Stimulated activated CD4-positive, alpha-beta T cell treated with anti-CD3 and anti-CD28 coated beads, Interleukin-2, amount 100 ng/mL, for 24 hours (primary cell): ENCODE measurements at places on chromosomes 11 and 22.

DNA sequence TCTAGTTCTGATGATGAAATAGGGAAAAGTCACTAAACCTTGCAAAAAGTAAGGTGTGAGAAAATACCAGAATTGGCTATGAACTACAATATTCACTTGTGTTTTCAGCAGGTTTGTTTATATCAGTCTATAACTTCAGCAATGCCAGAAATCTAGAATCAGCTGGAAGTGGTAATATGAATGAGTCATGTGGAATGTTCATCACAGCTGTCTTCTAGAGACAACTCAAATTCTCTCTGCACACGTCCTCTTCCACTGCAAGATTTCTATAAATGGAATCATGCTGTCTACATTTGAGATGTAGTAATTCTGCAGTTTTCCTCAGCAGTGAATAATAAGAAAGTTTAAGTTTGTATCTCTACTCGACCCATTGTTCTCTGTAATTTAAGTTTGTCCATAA, 89.9 kb downstream of the OR4A15 start:
- DNase-seq = no peak

GRCh38 chr11:93528757-93529645, 14.2 kb downstream of the SMCO4 start:
- no peak for DNase-seq

DNA sequence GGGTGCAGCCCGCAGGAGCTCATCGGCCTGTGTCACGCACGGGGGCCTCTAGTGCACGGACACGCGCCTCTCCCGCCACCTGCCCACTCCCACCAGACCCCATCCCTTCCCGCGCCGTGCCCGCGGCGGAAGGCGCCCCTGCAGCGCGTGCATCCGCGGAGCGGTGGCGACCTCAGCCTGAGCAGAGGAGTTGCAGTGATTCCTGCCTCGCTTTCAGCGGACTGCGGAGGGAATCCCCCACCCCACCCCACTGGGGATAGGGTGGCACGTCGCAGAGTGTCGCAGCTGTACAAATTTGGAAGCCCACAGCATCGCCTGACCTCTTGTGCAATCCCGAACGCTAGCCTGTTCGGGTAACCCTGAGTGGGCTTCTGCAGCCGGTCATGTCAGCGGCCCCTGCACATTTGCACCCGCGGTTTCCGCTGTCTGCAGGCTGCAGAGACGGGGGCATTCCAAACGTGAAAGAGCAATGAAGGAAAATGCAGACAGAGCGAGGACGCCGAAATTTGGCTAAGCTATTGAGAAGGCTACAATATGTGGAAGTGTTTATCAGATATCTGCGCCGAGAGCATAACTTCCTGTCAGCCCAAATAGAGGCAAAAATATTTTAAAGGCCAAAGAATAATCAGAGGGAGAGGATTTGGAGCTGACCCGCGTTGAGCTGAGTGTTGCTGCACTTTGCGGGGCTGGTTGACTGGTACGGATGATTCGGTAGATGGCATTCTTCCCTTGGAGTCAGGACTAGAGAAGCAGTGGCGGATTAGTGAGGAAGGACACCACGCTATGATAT, 617 bp upstream of the ARHGAP20 start:
- DNase-seq = no peak

GRCh38 chr11:96196181-96196662, 146.8 kb downstream of the MAML2 start:
- DNase-seq = no peak

DNA sequence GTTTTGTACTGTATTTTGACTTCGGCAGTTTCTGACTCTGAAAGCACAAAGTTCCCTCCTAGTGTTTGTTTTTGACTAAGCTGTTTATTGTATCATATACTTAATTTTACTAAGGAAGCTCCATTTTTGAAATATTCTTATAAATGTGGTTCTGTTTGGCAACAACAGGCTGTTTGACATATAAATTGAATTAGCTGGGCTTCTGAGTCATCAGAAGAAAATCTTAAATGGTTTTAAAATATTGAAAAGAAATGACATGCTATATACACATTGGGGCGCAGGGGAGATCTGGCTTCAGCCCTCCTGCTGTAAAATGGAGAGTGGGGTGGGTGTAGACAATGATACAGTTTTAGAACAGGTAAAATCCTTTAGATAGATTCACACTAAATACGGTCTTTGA, 38.6 kb downstream of the SHISA8 start:
- no peak for DNase-seq

GRCh38 chr11:10646681-10647355, 46.7 kb downstream of the IRAG1 start:
- DNase-seq = no peak

DNA sequence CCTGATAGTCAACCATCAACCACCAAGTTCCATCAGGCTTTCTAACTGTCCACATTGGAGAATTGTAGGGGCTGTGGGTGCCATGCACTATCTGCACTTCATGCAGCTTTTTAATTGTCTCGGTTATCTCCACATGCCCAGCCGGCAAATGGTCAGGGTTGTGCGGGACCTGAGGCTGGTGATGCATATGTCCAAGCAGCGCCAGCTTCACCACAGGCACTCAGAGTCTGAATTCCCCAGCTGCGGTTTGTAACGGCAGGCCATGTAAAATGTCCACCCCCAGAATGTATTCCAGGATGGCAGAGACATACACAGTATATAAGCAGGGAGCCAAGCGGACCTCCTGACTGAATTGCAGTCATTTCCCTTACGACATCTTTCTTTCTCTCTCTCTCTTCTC, 435.6 kb downstream of the DYNC2H1 start:
- no peak for DNase-seq

DNA sequence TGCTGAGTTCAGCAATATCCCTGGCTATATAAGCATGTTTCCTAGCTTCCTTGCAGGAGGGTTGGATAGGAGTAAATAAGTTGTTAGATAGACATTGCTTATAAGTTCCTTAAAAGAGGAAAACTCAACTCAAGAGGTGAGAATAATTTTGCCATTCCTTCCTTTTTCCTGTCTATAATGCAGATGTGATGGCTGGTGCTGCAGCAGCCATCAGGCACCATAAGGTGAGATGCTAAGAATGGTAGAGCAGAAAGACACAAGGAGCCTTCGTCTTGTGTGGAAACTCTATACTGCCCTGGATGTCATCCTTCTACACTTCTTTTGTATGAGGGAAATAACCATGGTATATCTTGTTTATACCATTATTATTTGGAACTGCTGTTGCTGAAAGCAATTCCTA, 74.5 kb upstream of the GRK3 start:
- DNase-seq = no peak

- no peak for DNase-seq
Observed at GRCh38 chr22:45742866-45743450, 71.3 kb downstream of the ATXN10 start.

DNA sequence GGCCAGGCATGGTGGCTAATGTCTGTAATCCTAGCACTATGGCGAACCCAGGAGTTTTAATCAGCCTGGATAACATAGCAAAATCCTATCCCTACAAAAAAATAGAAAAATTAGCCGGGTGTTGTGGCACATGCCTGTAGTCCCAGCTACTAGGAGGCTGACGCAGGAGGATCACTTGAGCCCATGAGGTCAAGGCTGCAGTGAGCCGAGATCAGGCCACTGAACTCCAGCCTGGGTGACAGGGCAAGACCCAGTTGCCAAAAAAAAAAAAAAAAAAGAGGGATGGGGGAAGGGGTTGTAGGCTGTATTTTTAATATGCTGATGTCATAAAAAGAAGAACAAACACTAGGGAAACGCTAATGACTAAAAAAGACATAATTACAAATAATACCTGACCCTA, 12.1 kb downstream of the DDX6 start:
- DNase-seq = no peak

- DNase-seq = no peak
Observed at GRCh38 chr11:16356057-16356760, at the start of gene SOX6. SOX6 (minus strand) TSS chr11:16356546; CDS start chr11:16341248, 15,298 bp downstream.

DNA sequence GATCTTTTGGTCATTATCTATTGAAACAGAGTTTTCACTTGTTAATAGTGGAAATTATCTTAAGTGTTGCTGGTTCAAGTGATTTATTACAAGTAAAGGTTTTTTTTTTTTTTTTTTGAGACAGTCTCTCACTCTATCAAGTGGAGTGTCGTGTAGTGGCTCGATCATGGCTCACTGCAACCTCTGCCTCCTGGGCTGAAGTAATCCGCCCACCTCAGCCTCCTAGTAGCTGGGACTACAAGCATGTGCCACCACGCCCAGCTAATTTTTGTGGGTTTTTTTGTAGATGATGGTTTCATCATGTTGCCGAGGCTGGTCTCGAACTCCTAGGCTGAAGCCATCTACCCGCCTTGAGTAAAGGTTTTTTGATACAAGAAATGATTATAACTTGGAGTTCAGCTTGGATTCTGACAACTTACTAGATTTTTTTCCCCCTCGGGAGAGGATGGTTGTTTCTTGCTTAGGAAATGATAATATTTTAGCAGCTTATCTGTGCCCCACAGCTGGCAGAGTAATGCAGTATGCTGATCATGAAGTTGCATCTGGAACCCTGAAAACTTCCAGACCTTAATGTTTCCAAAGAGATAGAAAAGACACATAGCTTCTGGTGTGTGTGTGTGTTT, 68.9 kb downstream of the MTMR3 start:
- no peak for DNase-seq

DNA sequence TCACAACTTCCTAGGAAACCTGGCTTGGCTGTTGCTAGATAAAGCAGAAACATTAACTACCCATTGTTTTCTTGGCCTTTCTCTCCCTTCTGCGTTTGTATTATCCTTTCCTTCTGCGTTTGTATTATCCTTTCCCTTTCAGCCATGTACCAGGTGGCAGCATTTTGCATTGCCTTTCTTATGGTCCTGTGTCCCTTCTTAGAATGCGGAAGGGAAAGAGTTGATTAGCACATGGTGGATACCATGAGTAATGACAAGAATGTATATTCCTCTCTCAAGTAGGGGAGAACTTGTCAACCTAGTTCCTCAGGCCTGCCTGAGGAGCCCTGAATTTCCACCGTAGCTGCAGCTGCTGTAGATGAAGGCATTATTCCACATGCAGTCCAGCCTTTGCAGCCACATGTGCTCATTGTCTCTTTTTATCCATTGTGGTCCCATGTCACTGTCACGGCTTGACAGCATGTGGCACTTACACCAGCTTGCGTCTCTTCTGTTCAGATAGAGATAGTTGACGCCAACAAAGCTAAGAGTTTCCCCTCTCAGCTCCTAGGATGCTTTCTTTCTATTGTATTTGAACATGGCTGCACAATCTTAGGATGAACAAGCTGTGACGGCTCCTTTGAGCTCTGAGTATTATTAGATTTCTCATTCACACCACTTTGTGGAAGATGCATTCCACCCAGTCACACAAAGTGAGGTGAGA, 44.8 kb downstream of the SLN start:
- DNase-seq = no peak

DNA sequence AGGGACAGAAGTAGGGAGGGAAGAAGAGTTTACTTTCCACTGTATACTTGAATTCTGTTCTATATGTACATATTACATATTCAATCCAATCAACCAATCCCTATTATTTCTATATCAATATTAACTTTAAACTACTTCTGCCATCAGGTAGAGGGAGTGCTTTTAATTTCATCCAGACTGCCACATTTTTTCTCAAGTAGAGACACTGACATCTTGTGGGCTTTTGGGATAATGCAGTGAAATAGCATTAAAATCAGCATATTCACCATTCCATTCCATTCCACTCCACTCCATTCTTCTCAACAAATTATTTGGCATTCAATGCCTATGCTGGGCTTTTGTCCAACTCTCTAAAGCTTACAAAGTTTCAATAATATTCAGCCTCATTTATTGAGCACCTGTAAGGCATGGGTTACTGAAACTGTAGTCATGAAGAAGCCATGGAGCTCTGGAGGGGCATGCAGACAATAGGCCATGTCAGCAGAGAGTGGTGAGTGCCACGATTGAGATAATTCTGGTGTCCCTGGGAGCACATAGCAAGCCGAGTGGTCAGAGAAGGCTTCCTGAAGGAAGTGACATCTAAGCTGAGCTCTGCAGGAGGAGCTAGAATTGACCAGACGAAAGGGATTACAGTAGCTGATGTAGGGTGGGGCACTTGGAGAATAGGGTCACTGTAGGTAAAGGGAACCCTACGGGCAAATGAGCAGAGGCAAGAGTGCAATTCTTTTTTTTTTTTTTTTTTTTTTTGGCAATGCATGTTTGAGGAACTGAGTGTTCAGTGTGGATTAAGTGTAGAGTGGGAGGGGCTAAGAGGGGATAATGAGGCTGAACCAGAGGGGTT, 12.8 kb upstream of the CLPB start:
- DNase-seq = no peak

DNA sequence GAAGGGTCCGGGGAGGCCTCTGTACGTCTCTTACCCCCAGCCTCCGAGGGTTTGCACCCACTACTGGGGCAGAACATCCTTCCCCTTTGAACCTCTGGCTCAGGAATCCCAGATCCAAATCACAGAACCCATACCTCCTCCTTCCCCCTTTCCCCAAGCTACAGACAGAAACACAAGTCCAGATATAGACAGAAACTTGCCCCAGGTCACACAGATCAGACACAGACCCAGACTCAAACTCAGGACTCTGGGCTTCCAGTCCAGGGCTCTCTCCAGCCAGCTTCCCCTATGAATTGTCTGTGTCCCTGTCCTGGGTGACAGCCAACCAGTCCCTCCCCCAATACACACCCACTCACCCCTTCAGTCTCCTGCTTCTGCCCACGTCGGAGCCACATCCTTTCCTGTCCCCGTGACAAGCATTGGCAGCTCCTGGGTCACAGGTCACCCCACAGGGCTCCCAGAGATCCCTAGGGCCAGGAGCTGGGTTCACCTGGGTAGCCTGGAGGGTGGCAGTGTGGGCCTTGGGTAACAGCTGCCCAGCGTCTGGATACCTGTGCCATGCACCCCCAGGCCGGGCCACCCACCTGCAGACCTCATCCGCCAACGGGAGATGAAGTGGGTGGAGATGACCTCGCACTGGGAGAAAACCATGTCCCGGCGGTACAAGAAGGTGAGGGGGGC, 772 bp downstream of the TBC1D10C start:
- peak; percentile 61 for DNase-seq

GRCh38 chr11:2293984-2294925, 7.5 kb downstream of the C11orf21 start:
- DNase-seq = no peak

DNA sequence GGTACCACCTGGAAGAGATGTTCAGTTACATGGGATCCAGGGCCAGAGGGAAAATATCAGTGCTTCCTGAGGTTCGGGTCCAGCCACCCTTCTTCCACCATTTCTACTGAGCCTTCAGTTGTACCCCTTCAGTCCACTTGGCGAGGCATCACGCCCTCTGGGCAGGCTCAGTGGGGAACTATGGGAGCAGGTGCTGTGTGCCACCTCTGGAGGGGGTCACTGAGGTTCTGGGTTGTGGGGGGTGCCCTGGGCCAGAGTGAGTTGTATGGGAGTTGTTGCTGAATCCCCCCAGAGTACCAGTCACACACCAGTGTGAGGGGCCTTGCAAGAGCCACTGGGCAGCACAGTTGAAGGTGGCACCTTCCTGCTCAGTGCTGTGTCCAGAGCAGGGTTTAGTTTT, 2.7 kb upstream of the SREBF2 start:
- no peak for DNase-seq

GRCh38 chr11:46295312-46296058, 18.0 kb downstream of the CREB3L1 start:
- DNase-seq = peak; percentile 78

- DNase-seq = no peak
Observed at GRCh38 chr11:101448881-101449442, 134.8 kb downstream of the TRPC6 start.
